ENCODE measurements at places on chromosomes 5 and 9.

GRCh38 chr9:103530934-103531333, 535.8 kb downstream of the CYLC2 start:
- peak; percentile 0 for DNase-seq

- DNase-seq: peak; percentile 70
Measured at GRCh38 chr9:136189394-136190236, 15.3 kb downstream of the LHX3 start.

DNA sequence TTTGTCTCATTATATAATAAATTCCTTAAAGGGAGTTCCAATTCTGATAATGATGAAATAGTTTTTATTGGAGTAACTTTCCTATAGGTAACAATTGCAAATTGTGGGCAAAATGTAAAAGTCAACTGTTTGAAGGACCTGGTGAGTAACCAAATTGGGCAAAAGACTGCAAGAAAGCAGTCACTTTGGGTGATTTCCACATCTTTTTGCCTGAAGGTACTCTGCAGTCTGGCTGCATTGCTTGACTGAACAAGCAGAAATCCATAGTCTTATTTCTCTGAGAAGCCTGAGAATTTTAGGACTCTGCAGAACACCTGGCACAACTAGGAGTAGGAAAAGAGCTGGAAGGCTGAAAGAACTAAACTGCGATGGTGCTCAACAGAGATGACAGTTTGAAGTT, 114.9 kb downstream of the HOMER1 start:
- no peak for DNase-seq

DNA sequence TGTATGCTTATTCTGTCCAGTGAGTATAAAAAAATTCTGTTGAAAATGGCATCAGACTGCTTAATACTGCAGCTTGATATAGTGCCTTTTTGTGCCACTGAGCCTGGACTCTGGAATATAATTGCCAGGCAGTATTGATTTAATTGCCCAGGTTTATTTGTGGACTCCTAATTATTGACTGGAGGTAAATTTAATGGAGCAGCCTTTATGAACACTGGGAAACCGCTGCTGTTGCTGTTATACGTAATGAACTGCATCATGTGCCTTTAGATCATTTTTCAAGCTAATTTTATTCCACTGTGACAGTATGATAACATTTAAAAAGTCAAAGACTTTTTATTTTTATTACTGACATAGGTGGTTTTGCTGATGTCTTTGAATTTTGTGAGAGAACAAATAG, 90.2 kb upstream of the SH3GL2 start:
- DNase-seq: no peak

DNA sequence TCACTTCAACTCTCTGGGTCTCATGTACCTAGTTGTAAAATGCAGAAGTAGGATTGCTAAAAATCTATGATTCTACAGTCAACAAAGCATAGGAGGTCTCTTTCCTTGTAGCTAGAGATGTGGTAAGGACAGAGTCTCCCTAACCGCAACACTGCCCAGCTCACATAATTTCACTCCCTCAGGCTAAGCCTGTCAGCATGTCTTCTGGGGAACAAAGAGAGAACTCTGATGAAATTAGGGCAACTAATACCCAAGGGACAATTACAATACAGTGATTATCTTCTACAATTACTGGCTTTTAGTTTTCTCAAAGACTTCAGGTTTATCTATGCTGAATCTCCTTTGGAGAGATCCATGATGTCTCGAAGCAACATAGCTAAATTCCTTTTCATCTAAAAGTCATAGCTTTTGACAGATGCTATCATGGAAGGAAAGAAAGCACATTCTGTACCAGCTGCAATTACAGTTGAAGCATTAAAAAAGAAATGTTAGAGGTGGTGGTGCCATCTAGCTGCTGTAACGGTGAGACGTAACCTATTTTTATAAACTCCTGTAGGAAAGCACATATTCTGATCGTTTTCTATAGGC, 141.1 kb upstream of the TARS1 start:
- peak; percentile 76 for DNase-seq

DNA sequence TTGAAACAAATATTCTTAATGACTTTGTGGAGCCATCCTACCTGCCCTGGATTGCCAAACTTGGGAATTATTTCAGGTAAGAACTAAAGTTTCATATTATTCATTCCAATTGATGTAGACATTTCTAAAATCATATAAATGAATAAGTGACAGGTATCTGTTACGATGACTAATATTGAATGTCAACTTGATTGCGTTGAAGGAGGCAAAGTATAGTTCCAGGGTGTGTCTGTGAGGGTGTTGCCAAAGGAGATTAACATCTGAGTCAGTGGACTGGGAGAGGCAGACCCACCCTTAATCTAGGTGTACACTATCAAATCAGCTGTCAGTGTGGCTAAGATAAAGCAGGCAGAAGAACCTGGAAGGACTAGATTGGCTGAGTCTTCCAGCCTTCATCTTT, 1688.4 kb upstream of the CDH9 start:
- DNase-seq: no peak

- DNase-seq: no peak
Measured at GRCh38 chr9:26742828-26743476, 149.7 kb downstream of the CAAP1 start.
